ENCODE measurements at places on chromosomes 3 and 15.

DNA sequence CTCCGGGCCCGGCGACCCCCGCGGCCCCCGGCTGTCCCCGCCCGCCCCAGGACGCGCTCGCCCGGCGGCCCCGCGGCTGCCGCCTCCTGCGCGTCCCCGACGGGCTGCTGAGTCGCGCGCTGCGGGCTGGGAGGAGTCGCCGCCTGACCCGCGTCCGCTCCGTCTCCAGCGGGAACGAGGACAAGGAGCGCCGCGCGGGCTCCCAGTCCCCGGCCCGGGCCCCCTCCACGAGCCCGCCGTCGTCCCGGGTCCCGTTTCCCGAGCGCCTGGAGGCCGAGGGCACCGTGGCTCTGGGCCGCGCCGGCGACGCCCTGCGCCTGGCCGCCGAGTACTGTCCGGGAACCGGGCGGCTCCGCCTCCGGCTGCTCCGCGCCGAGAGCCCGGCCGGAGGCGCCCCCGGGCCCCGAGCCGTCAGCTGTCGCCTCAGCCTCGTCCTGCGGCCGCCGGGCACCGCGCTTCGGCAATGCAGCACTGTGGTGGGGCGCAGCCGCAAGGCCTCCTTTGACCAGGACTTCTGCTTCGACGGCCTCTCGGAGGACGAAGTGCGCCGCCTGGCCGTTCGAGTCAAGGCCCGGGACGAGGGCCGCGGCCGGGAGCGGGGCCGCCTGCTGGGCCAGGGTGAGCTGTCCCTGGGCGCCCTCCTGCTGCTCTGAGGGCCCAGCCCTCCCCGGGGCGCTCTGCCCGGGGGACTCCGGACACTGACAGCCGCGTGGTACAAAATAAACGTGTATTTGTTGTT, 1.5 kb downstream of the C2CD4A start:
- peak; percentile 61 for DNase-seq

DNA sequence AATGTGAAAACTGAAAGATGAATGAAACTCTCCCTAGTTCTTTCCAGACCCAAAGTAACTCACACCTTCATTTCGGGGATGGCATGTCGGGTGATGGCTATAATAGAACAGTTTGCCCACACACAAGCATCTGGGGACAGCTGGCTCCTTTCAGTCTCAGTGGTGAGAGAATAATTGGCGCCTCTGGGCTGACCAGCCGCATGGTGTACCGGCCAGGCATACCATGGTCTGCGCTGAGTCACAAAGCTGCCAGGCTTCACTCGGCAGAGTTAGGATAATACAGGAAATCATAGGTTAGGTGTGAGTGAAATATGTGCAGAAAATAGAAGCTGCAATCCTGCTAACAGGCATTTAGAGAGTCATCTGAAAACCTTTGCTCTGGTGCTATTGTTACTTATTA, 80.4 kb upstream of the IGF1R start:
- no peak for DNase-seq

DNA sequence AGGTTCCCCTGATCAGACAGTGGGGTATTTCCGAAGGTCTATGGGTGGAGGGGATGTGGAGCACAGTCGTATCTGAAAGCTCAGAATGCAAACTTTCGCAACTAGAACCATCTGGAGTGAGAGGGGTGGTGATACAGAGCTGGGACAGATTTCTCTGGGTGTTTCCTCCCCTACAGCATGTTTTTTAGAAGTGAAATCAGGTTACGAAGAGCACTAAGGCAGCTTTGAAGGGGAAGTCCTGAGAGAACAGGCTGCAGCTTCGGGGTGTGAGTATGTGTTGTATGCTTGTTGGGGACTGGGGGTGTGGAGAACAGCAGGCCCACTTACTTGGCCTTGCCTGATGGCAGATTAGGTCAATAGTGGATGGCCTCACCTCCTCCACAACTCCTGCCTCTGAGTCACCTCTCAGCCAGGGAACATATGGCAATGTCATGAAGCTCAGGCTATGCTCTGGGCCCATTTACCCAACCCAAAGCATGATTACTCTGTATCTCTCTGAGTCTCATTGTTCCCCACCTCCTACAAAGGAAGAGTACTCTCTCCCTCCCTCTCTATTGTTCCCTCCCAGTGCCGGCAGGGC, 107.2 kb upstream of the RASGRP1 start:
- peak; percentile 65 for DNase-seq

GRCh38 chr15:35197754-35198153, 112.7 kb upstream of the NANOGP8 start:
- no peak for DNase-seq

DNA sequence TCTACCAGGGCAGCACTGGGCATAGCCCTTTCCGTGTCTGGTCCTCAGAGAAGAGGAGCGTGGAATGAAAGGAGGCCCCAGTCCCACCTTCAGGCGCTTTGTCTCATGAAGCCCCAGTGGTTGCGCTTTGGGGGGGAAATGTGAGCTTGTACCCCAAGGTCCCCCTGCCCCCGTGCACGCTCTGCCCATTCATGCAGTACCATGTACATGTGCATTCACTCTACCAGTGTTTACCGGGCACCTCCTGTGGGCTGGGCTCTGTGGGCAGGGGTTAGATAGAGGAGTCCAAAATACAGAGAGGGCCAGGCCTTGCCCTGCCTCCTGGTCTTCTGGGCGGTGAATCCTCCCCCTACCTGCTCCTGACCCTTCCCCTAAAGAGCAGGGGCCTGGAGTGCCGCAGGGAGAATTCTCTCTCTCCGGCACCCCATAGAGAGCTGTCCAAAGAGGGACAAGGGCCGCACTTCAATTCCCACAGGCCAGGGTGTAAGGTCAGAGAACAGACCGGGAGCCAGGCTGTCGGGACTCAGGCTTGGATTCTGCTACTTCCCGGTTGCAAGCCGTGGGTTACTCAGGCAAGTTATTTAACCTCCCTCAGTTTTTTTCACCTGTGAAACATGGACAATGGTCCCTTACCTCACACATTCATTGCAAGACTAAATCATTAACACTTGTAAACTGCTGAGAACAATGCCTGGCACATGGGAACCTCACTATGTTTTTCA, 153.4 kb downstream of the MEGF11 start:
- no peak for DNase-seq

DNA sequence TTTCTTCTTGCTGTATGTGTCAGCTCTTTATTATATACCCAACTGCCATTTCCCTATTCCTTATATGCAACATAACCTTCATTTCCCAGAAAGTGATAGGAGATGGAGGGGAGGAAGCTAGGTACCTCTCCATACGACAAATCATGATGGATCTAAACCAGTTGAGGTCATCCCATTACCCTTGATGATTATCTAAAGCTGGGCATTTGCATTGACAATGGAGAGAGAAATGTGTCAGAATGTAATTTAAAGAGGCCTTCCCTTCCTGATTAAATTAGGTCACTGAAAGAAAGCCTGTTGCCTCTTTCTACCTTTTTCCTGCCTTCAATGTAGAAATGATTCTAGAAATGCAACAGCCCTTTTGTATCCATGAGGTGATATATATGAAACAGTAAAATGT, 81.9 kb downstream of the SUCNR1 start:
- DNase-seq: no peak

GRCh38 chr15:88748651-88749050, 54.6 kb upstream of the ACAN start:
- DNase-seq: no peak

DNA sequence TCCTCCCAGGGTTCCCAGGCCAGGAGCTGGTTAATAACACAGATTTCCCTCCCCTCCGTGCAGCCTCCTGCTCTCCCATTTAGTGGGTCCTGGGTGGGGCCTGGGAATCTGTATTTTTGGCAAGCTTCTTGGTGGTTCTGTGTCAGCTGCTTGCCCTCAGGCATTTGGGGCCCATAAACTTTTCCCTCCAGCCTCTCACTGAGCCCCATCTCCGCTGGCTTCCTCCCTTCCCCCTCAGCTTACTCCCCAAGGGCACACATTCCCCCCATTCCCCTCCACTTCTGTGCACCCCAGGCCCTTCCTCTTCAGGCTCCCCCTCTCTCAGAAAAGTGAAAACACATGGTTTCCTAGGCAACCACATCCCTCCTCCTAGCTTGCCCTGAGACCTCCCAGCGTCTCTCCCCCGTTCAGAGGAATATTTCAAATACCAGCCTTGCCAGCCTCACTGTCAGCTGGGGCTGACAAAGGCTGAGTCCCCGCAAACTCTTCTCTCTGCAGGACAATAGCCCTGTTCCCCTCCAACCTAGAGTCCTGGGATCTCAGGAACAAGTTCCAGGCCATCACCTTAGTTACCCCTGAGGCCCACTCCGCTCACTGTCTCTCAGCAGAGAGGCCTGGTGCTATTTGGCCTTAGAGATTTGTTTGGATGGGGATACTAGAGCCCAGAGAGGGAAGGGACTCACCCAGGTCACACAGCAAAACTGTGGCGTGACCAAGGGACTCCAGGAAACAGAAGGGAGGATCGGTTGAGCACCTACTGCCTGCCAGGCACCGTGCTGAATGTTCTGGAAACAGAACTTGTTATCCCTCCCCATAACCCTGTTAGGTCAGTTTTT, 44.6 kb upstream of the SMAD6 start:
- DNase-seq: no peak

DNA sequence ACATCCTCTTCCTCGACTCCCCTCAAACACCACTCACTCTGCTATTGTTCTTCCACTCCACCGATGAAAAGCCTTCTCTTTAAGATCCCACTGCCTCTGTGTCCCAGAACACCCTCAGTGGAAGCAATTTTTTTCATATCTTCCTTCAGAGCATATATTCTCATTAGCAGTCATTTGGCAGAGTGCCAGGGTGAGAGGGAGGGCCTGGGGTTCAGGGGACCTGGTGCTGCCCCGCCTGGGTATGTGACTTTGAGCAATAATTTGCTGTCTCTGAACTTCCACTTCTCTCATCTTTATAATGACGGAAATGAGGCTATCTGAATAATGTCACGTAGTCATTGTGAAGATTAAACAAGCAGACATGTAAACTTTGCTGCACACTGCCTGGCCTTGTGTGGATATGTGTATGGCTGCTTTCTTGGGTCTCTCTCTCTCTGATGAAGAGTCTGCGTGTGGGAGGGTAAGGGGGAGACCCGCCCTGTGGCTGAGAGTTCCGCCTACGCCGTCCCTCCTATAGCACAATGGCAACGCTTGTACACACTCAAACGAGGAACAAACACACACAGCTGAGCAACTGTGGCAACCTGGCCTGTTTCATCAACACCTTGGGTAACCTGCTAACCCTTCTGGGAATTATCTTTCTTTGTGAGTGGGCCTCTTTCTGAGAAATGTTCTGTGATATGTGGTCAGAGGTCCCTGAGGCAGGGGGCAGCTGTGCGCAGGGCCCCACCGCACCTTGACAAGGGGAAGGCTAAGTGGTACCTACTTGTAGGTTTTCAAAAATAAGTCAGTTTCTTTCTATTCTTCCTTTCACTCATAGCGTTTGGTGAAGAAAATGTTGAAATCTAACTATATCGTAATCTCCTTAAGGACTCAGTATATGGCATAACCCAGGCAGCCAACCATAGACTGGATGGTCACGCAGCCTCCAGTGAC, 369.8 kb downstream of the SV2B start:
- peak; percentile 76 for DNase-seq

DNA sequence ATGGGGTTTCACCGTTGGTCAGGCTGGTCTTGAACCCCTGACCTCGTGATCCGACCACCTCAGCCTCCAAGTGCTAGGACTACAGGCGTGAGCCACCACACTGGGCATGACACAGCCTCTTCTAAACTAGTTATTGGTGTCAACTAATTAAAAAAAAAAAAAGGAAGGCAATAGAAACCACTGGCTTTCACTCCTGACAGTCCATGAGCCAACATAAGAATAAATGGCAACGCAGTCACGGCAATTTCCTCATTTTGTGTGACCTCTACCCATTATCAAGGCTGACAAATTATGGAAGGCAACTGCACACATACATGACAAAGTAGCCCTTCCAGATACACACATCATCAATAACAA, 5.9 kb downstream of the ARHGEF3 start:
- DNase-seq: peak; percentile 21

DNA sequence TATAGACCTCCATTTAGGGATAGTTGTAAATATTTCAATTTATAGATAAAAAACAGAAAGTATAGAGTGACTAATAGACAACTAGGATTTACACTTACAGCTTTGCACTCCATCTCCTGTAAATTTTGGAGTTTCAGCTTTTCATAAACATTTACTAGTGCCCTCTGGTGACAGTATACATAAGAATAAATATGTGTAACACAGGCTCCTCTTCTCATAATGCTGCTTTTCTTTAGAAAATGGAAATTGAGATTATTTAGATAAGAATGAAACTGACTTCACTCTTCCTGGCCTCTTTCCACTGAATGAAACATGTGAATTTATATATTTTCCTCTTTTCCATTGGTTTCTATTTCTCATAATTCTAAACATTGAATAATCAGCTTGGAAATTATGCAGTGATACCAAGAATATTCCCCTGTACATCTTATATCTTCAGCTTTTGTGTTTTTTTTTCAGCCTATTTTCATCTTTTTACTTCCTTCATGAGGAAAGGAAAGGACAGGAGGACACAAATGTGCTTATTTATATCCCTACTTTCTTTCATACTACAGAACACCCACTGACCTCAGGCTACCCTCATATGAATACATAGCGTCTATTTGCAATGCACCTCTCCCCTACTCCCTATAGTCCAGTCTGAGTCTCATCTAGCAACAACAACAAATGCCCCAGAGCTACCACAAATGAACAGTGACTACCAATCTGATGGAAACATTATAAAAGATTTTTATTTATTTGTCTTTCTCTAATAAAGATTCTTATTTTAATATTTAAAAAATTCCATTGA, 103.1 kb upstream of the CCDC39 start:
- DNase-seq: no peak

DNA sequence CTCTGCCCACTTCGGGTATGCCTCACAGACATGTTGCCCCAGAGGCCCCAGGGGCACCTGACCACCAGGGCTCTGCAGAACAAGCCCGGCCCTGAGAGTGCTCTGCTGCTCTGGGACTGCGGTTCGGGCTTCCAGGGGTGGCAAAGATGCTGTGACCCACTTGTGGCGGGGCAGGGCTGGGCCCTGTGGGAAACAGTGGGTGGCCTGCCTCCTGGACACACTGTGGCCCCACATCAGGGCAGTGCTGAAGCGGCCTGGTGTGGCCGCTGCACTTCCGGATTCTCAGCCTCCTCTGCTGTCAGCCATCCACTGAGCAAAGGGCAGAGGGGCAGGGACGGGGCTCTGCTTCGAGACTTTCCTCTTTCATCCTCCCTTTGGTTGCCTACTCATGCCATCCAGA, 26.5 kb upstream of the PLXND1 start:
- DNase-seq: no peak

DNA sequence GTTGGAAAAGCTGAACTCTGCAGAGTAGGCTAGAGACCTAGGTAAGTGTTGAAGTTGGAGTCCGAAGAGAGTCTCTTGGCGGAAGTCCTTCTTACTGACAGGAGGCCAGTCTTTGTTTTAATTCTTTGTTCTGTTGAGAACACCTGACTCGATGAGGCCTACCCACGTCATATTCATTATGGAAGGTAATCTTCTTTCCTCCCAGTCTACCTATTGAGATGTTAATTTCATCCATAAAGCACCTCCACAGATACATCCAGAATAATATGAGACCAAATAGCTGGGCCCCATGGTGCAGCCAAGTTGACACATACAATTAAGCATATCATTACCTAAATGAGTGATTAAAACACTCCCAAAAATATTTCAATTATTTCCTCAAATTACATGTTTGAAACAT, 515.5 kb downstream of the CADM2 start:
- DNase-seq: no peak

GRCh38 chr15:99438691-99439523, 126.9 kb upstream of the MEF2A start:
- DNase-seq: peak; percentile 46

GRCh38 chr3:9715764-9716437, 12.3 kb downstream of the CPNE9 start:
- DNase-seq: peak; percentile 65

GRCh38 chr3:122091602-122092295, 36.6 kb downstream of the CD86 start:
- DNase-seq: no peak

Measured in activated T-cell treated with anti-CD3 and anti-CD28 coated beads, Interleukin-2, amount 50 U/mL, for 48 hours (primary cell).